ENCODE measurements at places on chromosomes 4 and X.

- no peak for DNase-seq
Observed at GRCh38 chr4:113423631-113424030, 337.9 kb downstream of the CAMK2D start.

DNA sequence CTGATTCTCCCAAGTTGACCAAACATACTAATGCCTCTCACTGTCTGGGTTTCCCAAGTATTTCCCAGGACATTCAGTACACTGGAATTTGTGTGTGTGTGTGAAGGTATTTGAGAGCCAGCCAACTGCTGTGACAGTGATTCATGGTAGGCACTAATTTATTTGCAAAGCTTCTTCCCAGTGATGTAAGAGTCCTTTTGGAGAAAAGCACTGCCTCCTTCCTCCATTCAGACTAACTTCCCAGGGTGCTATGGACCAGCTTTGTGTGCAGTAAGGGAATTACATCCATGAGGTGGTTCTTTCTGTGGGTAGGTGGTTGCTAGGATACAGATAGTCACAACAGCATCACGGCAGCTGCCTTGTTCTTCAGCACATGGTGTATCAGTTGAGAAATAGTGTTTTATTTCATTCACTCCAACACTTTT is 8.7 kb downstream of the EGF start:
- no peak for DNase-seq

- DNase-seq, result no peak
Observed at GRCh38 chrX:110746014-110746413, 49.6 kb downstream of the CHRDL1 start.

- no peak for DNase-seq
Observed at GRCh38 chrX:40864972-40865371, 129.6 kb upstream of the MED14 start.

- no peak for DNase-seq
Observed at GRCh38 chr4:20106921-20107320, 144.8 kb upstream of the SLIT2 start.

GRCh38 chrX:153966283-153966688 is 5.3 kb downstream of the HCFC1 start:
- no peak for DNase-seq
